ENCODE measurements at places on chromosomes 6 and 20. TPM values are rescaled to one million over a fixed set of nuclear protein-coding genes. Genes with fewer than 3 reads are reported as not detected.

The YWHAB gene
- 269 TPM for polyA plus RNA-seq

The GSTA3 gene
- polyA plus RNA-seq: not detected

The F13A1 gene
- polyA plus RNA-seq: not detected

The PPP1R16B gene
- not detected for polyA plus RNA-seq

Measured in keratinocyte (primary cell).